RPMI7951 (cell line): ENCODE measurements at places on chromosomes 4 and X. TPM values are rescaled to one million over a fixed set of nuclear protein-coding genes. Genes with fewer than 3 reads are reported as not detected.

GLRA2 gene
- total RNA-seq = not detected in 2 replicates

MCF2 gene
- not detected in 2 replicates for total RNA-seq

- no peak for DNase-seq
Observed at GRCh38 chrX:118963159-118963558, 11.3 kb upstream of the LONRF3 start.

GRCh38 chr4:57132743-57133137 lies 22.6 kb upstream of the IGFBP7 start:
- no peak for DNase-seq

- peak; percentile 75 for DNase-seq
Observed at GRCh38 chrX:38347136-38347535, 5.3 kb upstream of the OTC start.

GRCh38 chrX:154490021-154490413 lies 412 bp downstream of the SLC10A3 start:
- peak; percentile 74 for DNase-seq
